ENCODE measurements at places on chromosomes 11 and 22.

- peak; percentile 19 for DNase-seq
Measured at GRCh38 chr11:36385121-36385970, 89.3 kb downstream of the PRR5L start.

- DNase-seq = peak; percentile 78
Measured at GRCh38 chr11:124800226-124800929, at the start of gene MSANTD2. Gene MSANTD2, minus strand, starts transcription at chr11:124800406. Its CDS starts 26 bp downstream, at chr11:124800380.

- no peak for DNase-seq
Measured at GRCh38 chr22:32538521-32538920, 63.9 kb downstream of the FBXO7 start.

- no peak for DNase-seq
Measured at GRCh38 chr22:48891688-48892577, 935.7 kb downstream of the BRD1 start.

DNA sequence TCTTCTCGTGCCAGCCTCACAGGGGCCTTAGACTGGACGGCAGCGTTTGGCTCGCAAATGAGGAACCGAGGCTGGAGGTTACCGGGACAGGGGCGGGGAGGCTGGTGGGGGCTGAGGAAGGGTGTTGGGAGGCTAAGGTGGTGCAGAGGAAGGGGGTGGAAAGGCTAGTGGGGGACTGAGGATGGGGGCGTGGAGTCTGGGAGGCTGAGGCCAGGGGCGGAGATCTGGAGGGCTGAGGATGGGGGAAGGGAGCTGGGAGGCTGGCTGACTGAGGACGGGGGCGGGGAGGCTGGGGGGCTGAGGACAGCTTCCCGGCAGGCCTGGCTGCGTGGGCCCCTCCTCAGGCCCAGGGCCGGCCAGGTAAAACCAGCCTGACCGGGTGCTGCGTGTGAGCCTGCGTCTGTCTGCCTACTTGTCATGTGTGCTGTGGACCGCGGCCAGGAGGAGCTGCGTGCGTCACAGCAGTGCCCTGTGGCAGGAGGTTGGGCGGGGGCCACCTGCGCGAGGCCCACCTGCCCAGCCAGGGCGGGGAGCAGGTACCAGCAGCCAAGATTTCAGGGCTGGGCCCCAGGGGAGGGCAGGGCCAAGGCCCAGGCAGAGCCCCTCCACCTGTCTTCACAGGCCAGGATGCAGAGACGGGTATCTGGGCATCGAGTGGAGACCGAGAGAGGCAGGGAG, 9.4 kb upstream of the PIM3 start:
- no peak for DNase-seq

GRCh38 chr11:59611570-59612565, 3.7 kb downstream of the OSBP start:
- DNase-seq = no peak

GRCh38 chr22:19761725-19762567, 1.4 kb downstream of the TBX1 start:
- no peak for DNase-seq

DNA sequence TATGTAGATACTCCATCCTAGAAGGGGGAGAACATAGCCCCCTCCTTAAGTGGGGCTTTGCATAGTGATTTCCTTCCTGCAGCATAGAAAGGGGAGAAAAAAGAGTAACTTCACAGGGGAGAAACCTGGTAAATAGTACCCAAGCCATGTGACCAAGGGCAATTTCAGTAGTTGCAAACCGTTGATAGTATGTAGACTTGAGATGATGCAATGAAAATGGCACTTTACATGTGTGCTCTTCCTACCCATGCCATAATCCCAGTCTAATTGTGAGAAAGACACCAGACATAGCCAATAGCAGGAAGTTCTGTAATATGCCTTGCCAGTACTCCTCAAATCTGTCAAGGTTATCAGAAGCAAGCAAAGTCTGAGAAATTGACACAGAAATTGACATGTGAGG, 104.1 kb downstream of the NCAM1 start:
- no peak for DNase-seq

DNA sequence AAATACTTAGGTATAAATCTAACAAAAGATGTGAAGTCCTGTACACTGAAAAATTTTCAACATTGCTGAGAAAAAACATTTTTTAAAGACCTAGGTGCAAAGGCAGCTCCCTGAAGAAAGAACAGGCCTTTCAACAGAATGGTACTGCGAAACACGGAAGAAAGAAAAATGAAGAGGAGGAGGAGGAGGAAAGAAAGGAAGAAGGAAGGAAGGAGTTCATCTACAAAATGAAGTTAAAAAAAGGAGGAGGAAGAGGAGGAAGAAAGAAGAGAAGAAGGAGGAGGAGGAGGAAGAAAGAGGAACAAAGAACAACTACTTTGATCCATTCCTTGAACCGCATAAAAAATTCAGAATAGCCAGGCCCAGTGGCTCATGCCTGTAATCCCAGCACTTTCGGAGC, 29.5 kb downstream of the DGCR2 start:
- DNase-seq = no peak

DNA sequence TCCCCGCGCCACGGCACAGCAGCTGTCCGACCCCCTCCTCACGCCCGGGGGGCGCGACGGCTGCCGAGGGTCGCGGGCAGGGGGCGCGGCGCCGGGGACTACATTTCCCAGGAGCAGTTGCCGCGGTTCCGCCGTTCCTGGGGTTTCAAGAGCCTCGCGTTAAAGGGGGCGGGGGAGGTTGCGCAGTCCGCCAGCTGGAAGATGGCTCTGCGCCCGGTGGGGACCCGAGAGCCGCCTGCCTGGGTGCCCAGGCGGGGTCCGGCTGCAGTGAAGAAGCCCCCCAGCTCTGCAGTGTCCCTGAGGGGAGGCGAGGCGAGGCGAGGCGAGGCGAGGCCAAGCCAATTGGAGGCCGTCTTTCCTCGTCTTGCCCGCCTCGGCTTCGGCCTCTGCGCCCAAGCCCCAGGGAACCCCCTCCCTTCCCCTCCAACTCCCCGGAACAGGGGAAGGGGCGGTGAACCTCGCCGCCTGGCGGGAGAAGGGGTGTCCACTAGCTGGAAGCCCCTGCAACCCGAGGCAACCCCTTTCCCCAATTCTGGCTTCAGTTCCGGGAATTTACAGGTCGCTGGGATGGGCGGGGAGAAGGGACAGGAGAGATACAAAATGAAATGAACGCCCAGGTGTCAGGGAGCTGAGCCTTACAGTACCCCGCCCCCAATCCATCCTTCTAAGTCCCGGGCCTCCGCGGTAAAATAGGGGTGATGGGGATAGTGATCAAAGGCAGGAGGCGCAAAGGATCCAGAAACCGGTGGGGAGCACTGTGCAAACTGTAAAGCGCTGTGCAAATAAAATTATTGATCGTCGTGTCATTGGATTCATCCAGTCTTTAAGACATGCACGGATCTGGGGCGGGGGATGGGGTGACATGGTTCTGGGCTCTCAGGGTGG, 5.2 kb upstream of the GCAT start:
- DNase-seq = no peak

GRCh38 chr11:38756537-38756936, 2158.5 kb upstream of the RAG2 start:
- no peak for DNase-seq

- no peak for DNase-seq
Measured at GRCh38 chr11:130997278-130997677, 81.0 kb upstream of the SNX19 start.

DNA sequence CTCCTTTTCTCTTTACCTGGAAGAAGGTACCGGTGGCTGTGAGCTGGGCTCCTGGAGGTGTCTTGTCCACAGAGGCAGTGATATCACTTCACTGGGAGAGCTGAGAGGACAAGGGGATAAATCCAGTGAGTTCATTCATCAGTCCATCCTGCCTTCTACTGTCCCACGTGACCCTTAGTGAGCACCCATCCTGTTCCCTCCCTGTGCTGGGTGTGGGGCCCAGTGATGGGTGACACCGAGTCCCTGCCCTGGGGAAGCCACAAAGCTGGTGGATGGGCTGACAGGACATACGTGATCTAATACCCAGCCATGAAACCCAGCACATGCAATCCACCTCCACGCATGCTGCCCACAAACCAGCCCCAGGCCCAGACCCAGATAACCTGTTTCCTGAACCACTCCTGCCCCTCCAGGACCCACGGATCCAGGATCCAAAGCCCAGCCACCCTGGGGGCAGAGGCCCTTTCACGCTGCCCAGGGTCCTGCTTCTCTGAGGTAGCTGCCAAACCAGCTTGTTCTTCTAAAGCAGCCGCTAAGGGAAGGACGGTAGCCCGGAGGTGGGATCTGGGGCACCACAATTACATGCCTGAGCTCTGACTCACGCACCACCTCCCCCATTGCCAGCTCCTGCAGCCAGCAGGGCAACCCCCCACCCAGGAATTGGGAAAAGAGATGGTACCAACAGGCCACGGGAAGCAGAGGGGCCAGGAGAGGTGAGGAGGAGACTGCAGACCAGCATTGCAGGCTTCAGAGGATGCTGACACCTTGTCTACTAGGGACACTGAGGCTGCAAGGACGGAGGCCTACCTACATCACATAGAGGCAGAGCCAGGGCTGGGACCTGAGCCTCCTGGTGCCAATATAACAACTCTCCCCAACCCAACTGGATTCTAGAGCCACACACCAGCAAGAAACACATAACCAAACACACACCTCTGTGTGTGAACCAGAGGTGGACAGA, 35.2 kb downstream of the GDPD5 start:
- DNase-seq = no peak

Data from CD4-positive, alpha-beta T cell treated with Interleukin-15 for 1 hour (primary cell).